Activated CD4-positive, alpha-beta T cell treated with anti-CD3 and anti-CD28 coated beads, Interleukin-2, amount 10 ng/mL, durations not matched to agents 24 days and 14 days (primary cell): ENCODE measurements at places on chromosomes 7 and 10. TPM values are rescaled to one million over a fixed set of nuclear protein-coding genes. Genes with fewer than 3 reads are reported as not detected.

PPIA gene
- total RNA-seq: 2,368 and 2,448 TPM in 2 replicates

SHH gene
- not detected in 2 replicates for total RNA-seq

CLRN3 gene
- not detected in 2 replicates for total RNA-seq

NKX2-3 gene
- total RNA-seq: not detected in 2 replicates

OR13A1 gene
- total RNA-seq: not detected in 2 replicates

SPDYE11 gene
- total RNA-seq: not detected in 2 replicates

PARG gene
- 35.1 and 39.2 TPM in 2 replicates for total RNA-seq

MCU gene
- total RNA-seq: 13.5 and 15.9 TPM in 2 replicates

FAM24B gene
- 14.2 and 15.2 TPM in 2 replicates for total RNA-seq

SLC18A3 gene
- total RNA-seq: not detected in 2 replicates

WNT8B gene
- total RNA-seq: 0.16 and 0.43 TPM in 2 replicates

PIP gene
- total RNA-seq: not detected in 2 replicates

MUC3A gene
- total RNA-seq: not detected in 2 replicates

CYP26A1 gene
- total RNA-seq: not detected in 2 replicates

RADIL gene
- 0.14 and 0.26 TPM in 2 replicates for total RNA-seq
